ENCODE measurements at places on chromosomes 3 and 15.

DNA sequence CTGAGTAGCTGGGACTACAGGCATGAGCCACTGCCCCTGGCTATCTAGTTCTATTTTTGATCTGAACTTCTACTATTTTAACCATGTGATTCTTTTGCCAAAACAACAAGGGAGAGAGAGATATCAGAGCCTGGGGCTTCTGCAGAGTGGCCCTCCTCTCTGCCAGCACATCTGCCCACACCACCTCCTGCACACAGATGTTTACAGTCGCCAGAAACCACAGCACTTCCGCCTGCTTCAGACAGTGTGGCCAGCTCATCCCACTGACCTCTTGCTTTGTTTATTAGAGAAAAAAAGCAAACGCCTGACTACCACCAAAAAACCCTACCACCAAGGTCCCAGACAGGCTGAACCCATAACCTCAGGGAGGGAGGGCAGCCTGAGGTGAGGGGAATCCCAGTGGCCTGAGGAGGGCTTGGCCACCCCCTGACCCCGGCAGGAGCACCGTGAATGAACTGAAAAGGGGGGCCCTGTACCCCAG lies 85.9 kb upstream of the ABHD2 start:
- no peak for DNase-seq

- DNase-seq = no peak
Measured at GRCh38 chr3:159472611-159473010, 516.0 kb upstream of the IL12A start.

GRCh38 chr15:65189102-65189740 lies 4.1 kb upstream of the CLPX start:
- no peak for DNase-seq

- no peak for DNase-seq
Measured at GRCh38 chr3:159077860-159078259, 276.0 kb downstream of the MFSD1 start.

- peak; percentile 49 for DNase-seq
Measured at GRCh38 chr3:49377483-49377882, 19.3 kb upstream of the GPX1 start.

DNA sequence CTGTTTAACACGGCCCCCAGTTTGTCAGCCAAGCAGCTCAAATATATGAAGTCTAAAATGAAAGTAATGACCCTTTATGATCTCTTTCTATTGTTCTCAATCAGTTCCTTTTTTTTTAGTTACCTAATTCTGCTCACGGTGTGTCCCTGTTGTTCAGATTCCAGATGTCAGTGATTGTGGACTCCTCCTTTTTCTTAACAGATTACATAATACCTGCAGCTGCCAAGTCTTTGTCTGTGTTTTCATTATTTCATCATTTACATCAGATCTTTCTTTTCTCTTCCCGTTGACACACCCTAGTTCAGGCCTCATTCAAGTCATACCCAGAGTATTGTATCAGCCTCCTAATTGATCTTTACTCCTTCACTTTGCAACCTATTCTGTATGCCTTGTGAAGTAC lies 56.1 kb upstream of the SKIL start:
- DNase-seq = no peak

DNA sequence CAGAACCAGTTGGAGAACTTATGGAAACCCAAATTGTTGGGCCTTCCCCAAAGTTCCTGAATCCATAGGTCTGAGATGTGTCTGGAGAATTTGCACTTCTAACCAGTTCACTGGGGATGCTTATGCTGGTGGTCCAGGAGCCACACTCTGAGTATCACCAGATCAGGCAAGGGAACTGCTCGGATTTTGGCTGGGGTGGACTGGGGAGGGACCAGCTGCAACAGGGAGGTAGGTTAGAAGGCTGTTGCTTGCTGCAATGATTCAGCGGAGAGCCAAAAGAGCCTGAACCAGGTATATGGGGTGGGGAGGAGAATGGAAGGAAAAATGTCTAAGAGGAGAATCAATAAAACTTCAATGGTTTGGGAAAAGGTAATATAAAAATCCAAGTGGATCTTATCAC lies 45.9 kb upstream of the EPHB1 start:
- no peak for DNase-seq

GRCh38 chr3:194117104-194117845 lies 18.7 kb upstream of the HES1 start:
- no peak for DNase-seq

GRCh38 chr3:16516695-16517481 lies 3.4 kb upstream of the RFTN1 start:
- DNase-seq = peak; percentile 28

DNA sequence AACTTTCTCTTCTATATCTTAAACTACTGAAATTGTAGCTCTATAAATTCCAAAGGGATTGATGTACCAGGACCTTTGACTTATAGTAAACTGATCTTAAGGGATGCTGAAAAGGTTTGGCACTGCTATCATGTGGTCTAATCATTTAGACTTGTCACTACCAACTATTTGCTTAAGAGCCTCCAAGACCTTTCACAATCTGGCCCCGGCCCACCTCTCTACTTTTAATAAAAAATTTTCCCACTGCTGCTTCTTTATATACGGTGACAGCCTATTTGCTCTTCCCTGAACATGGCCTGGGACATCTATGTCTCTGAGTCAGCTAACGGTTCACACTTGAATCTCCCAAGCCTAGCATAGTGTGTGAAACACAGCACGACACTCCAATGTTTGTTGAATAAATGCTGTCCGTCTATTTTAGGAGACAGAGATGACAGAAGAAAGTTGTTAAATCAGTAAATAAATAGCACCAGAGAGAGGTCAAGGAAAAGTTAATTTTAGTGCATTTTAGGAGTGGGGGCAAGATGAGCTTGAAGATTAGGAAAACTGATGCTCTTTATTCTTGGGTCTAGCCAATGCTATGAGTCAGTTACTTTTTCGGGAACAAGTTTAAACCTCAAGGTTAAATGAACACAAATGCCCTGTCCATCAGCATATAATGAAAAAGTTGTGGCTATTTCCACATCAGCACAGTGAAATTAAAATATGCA lies 212.9 kb downstream of the TIGIT start:
- no peak for DNase-seq

DNA sequence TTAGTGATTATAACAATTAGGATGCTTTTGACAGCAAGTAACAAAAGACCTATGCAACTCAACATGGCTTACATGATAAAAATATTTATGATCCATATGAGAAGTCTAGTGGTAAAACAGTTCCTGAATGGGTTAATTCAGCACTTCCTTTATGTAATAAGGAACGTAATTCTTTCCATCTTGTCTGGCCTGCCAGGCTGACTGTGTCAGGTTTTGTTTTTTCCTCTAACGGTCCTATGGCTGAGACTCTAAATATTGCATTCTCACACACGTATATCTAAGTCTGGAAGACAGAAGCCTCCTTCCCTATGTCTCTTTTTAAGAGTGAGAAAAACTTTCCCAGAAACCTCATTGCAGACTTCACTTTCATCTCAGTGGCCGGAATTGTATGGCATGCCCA lies 50.6 kb downstream of the DUT start:
- DNase-seq = no peak

- DNase-seq = no peak
Measured at GRCh38 chr15:49734831-49735508, 114.1 kb downstream of the DTWD1 start.

GRCh38 chr3:27462228-27462627 lies 22.0 kb downstream of the SLC4A7 start:
- no peak for DNase-seq

DNA sequence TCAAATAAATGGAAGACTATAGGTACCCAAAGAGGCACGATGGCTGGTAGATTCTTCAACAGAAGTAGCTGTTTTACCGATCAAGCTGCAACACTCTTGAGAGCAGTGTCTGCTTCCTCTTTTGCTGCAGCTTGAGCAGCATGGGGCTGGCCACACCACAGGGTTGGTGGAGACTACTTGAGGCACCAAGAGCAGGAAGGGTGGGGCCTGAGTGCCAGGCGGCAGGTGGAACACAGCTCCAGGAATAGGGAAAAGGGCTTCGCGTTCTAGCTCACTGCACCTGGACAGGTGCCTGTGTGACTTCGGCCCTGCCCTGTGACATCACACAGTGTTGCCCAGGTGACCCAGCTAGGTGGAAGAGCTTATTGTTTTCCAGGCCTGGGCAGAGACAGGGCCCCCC lies at the start of gene CCDC33:
TSS of gene CCDC33 (plus strand) at position 365 of the 400 bp plus-strand sequence. CDS start 394 bp downstream, outside the sequence.
- DNase-seq = no peak
